GM20000 (cell line): ENCODE measurements at places on chromosomes 2 and 18.

GRCh38 chr2:84388133-84388532 lies 70.9 kb downstream of the SUCLG1 start:
- no peak for DNase-seq

DNA sequence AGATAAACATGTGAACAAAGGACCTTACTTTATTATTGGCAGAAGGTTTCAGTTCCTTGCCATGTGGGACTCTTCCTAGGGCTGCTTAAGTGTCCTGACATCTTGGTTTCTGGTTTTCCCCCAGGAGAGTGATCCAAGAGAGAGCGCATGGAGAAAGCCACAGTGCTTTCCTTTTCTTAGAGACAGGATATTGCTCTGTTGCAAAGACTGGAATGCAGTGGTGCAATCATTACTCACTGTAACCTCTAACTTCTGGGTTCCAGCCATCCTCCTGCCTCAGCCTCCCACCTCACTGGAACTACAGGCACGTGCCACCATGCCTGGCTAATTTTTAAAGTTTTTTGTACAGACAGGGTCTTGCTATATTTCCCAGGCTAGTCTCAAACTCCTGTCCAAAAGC lies 38.1 kb upstream of the TCF7L1 start:
- DNase-seq, result no peak

- DNase-seq, result no peak
Measured at GRCh38 chr2:33278245-33278943, 198.1 kb upstream of the RASGRP3 start.

- DNase-seq, result no peak
Measured at GRCh38 chr2:29053223-29053622, 21.1 kb downstream of the PCARE start.

GRCh38 chr2:8547284-8548064 lies 134.4 kb upstream of the ID2 start:
- DNase-seq, result no peak

- DNase-seq, result peak; percentile 21
Measured at GRCh38 chr2:197211881-197212342, 98.7 kb downstream of the ANKRD44 start.

GRCh38 chr2:203750346-203751068 lies 44.1 kb downstream of the CD28 start:
- DNase-seq, result no peak
